MM.1S (cell line): ENCODE measurements at places on chromosomes 2 and 18.

GRCh38 chr2:237982039-237982725 is 15.4 kb downstream of the UBE2F start:
- DNase-seq, result no peak

DNA sequence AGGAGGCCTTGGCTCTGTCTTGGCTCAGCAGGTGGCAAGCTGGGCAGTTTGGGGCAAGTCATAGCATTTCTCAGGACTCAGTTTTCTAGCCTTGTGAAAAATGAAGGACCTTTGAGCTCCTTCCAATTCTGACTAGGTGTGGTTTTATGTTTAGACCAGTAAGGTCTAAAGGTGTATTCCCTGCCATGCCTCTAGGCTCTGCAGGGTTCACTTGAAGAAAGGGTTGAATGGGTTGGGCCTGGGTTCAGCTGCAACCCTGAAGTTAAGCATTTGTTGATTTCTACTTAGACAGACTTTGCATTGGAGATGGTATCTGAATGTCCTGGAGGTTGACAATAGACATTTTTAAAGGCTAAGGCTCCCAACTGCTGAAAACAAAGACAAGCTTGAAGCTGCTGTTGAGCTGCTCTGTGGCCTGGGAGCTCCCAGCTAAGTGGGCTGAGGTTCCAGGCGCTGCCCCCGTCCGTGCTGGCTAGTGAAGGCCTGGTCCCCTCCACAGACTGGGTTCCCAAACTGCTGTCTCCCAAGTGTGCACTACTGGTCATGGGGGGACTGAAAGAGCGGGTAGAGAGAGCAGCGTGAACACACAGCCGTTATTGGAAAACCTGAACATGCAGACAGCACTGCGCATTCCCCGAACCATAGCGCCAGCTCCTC is 100.7 kb upstream of the SMAD7 start:
- DNase-seq, result no peak

- DNase-seq, result no peak
Observed at GRCh38 chr2:7555260-7555659, 638.0 kb downstream of the RNF144A start.

- peak; percentile 70 for DNase-seq
Observed at GRCh38 chr2:181058378-181059269, 78.2 kb downstream of the UBE2E3 start.

DNA sequence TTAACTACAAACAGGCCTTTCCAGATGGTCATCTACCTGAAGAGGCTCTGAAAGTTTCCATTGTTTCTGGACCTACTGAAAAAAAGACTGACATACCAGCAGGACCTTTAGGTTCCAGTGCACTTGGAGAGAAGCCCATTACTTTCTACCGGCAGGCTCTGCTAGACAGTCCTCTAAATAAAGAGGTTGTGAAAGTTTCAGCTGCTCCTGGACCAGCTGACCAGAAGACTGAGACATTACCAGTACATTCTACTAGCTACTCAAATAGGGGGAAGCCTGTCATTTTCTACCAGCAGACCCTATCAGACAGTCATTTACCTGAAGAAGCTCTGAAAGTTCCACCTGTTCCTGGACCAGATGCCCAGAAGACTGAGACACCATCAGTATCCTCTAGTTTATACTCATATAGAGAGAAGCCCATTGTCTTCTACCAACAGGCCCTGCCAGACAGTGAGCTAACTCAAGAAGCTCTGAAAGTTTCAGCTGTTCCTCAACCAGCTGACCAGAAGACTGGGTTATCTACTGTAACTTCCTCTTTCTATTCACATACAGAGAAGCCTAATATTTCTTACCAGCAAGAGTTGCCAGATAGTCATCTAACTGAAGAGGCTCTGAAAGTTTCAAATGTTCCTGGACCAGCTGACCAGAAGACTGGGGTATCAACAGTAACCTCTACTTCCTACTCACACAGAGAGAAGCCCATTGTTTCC is 65.8 kb downstream of the ALMS1 start:
- DNase-seq, result peak; percentile 61

GRCh38 chr2:43070030-43070429 is 156.4 kb downstream of the ZFP36L2 start:
- no peak for DNase-seq

DNA sequence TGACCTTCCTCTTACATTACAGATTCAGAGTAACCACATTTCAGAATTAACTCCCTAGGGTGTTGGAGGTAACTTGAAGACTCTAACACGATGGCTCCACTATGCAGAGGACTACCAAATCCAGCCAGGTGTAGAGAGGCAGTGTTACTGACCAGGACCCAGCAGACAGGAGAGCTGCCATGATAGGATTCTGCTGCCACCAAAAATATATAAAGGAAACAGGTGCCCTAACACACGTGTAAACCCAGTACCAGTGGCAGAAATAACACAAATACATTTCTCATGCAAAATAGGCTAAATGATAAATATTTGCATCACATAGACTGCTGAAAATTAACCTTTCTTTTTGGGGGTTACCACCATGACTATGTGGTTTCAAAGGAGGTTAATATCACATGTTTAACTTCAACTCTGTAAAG is 7.0 kb downstream of the ZBTB14 start:
- no peak for DNase-seq

DNA sequence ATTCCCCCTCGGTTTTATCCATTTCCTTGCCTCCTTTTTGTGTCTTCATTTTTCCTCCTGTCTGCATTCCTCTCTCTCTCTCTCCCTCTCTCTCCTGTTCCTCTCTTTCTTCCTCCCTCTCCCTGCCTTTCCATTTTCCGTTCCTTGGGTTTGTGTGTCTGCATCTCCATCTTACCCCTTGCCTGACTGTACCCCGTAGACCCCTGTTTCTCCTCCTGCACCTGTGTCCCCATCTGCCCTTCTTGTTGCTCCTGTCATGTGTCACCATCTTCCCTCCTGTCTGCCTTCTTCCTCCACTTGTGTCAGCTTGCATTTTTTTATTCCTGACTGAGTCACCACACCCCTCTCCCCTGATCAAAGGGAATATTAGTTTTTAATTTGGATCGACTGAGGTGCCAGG is 1.8 kb downstream of the CDK5R2 start:
- no peak for DNase-seq

GRCh38 chr2:180289627-180290026 is 282.5 kb upstream of the CWC22 start:
- DNase-seq, result no peak

DNA sequence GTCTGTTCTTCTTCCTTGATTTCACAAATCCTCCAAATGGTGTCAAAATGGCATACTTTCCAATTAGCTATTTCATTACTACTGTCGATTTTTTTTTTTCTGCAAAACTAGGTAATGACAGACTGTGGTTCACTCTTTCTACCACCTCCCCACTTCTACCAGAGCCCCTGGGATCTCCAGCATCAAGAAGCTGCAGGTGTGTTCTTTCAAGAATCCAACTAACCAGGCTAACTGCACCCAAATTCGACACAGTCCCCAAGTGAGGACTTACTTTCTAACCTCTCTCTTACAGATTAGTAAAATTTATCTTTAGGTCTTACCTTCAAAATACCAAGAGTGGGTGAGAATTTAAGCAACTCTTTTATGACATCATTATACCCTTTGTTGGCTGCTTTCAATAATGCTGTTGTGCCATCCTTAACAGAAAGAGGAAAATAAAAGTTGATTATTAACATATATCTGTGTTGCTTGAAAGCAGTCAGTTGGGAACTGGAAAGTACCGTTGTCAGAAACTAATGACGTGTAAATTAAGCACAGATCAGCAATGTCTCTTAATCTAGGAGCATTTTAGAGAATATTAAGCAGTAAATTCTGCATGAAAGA is 31.2 kb upstream of the NPC1 start:
- peak; percentile 63 for DNase-seq

DNA sequence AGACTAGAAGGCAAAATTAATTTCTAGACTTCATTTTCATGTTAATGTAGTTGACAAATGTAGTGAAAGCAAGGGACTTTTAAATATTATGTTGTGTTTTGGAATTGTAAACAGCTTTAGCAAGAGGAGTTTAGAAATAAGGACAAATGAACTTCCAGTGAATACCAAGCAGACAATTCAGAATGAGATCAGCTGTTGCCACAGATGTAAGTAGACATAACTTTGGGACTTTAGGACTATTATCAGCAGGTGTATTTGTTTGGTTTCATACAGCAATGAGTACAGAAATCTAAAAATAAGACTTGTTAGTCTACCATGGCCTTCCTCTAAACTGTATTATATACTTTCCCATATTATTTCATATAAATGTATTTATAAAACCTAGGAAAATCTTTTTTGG is 34.2 kb upstream of the CCNT2 start:
- DNase-seq, result no peak

- DNase-seq, result no peak
Observed at GRCh38 chr2:135258193-135258592, 206.1 kb downstream of the RAB3GAP1 start.

DNA sequence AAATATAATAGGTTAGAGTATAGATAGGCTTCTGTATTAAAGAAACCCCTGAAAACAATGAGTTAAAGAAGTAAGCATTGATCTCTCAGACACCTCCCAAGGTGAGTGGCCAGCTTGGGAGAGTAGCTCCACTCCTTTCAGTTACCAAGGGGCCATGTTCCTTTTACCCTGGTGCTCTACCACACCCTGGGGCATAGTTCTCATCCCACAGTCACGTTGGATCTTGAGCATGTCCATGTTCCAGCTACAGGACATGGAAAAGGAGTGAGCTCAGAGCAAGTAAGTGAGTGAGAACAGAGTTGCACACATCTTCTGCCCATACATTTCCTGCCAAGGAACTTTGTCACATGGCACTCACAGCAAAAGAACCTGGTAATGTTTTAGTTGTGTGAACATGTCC is 325.9 kb upstream of the SLC39A10 start:
- no peak for DNase-seq

- DNase-seq, result no peak
Observed at GRCh38 chr18:56910967-56911366, 235.9 kb upstream of the BOD1L2 start.

DNA sequence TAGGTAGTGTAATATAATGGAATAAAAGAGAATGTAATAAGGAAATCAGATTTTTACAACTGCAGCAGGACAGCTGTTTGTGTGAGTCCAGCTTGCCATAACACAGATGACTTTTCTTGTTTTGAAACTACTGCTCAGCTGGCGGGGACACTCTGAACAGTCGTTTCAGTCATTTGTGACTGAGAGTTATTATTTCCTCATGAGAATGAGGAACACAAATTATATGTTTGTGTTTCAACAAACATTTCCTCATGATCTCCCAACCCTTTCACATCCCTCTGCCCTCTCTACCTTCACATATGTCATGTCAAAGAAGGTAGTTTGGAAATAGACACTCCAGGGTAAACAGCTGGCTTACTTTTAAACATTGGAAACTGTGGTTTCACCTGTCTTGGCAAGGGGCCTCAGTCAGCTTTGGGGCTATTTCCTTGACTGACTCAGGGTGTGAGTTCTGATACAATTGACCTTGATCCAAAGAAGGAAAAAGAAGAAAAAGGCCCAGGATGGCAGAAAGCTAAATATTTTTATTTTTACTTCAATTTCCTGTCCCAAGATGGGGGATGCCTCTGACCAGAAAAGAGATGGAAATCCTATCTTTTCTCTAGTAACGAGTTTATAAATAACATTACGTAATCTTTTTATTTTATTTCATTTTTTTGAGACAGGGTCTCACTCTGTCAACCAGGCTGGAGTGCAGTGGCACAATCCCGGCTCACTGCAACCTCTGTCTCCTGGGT is 593 bp downstream of the SP140L start:
- DNase-seq, result no peak

DNA sequence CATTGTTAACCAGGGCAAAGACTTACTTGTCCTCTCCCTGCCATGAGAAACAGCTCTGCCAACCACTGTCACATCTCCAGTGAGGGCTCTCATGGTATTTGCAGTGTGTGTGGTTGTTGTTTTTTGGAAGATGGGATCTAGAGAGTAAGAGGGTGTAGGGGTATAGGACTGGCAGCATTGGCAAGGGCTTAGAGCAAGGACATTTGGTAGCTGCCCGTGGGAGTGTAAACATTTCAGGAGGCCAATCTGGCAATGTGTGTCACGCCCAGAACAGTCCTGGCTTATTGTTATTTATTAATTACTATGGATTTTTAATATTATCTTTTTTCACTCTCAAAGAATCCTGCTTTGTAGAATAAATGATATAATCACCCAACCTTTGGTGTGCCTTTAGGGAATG is 90.5 kb downstream of the TMEM17 start:
- no peak for DNase-seq

DNA sequence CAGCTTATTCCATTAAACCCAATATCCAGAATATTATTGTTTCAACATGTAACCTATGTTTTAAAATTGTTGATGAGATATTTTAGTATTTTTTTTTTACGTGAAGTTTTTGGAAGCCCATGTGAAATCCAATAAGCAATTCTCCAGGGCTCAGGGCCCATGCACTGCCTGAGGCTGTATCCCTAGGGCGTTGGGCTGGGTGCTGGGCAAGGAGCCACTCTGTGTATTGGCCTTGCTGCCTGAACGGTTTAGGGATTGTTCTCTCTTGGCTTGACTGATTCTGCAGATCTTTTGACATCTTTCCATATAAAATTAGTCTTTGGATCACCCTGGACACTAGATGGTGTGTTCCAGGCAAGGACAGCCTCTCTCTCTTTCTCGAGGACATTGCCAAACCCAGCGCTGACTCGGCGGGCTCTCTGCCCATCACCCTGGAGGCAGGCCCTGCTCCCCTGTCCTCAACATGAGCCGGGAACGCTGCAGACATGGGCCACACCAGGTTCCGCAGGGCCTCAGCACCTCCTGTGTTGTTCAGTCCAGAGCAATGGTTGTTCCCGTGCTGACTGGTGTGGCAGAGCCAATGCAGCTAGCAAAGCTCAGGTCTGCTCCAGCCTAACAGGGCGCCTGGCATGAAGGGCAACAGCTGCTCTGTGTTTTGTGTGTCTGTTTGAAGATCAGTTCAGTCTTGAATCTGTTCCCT is 163.0 kb downstream of the SEPTIN10 start:
- DNase-seq, result no peak

- DNase-seq, result no peak
Observed at GRCh38 chr18:24560511-24560981, 100.1 kb downstream of the HRH4 start.

- DNase-seq, result no peak
Observed at GRCh38 chr2:135815269-135815668, 21.7 kb downstream of the LCT start.

- no peak for DNase-seq
Observed at GRCh38 chr2:43486603-43487002, 109.2 kb downstream of the THADA start.

- DNase-seq, result no peak
Observed at GRCh38 chr2:31287654-31288053, 53.7 kb downstream of the EHD3 start.

GRCh38 chr2:239464166-239465016 is 63.6 kb upstream of the HDAC4 start:
- DNase-seq, result no peak

GRCh38 chr2:47237375-47238334 is 82.5 kb upstream of the STPG4 start:
- no peak for DNase-seq

GRCh38 chr2:69385443-69386151 is 1.4 kb downstream of the GFPT1 start:
- DNase-seq, result peak; percentile 42

- DNase-seq, result no peak
Observed at GRCh38 chr2:44189104-44189503, 20.4 kb downstream of the PPM1B start.
